Ascending aorta (tissue), 2 donors: ENCODE measurements at places on chromosomes 5 and 9. TPM values are rescaled to one million over a fixed set of nuclear protein-coding genes. Genes with fewer than 3 reads are reported as not detected.
A peak's percentile ranks its signal among the peaks of the same experiment; 100 is the strongest.

DNA sequence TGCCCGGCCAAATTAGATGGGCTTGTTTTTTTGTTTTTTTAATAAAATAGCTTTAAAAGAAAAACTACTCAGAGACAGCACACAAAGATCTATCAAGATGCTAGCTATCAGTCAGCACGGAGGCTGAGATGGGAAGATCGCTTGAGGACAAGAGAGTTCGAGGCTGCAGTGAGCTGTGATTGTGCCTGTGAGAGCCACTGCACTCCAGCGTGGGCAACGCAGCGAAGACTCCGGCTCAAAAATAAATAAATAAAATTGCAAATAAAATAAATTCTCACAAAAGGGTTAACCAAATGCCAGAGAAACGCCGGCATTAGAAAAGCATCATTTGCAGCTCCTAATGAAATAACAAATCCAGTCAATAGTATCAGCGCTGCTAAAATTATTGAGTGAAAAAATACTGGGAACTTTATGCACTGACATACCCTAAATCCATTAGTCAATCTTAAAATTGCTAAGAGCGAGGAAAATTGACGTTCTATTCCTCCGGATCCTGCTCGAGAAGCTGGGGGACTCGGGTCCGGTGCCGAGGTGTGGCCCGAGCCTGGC lies 681 bp downstream of the CPLANE1 start:
- H3K27me3 ChIP-seq, result no peaks in the 10 kb centered on the region
- H3K27ac ChIP-seq, result peak overlapping the region; percentile 95
- peaks cover 15% of the 10 kb centered on the region for H3K4me1 ChIP-seq
- H3K4me3 ChIP-seq, result peak overlapping the region; percentile 90

DNA sequence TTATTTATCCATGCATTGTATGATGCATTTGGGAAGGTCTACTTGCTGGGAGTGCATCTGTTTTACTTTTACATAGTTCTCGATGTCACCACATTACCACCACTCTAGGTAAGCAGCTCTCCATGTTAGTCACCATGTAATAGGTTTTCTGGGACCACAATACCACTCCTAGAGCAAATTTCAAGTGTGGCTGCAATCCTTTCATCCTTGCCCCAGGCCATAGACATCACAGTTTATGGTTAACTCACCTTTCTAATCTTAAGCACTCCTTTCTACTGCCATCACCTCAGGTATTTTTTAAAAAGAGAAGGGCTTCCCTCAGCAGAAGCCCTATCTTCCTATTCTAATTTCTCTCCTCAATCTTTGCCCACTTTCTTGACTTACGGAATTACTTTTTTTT lies 354.1 kb downstream of the PLK2 start:
- no peaks in the 10 kb centered on the region for H3K36me3 ChIP-seq
- no peak overlapping the region for H3K4me3 ChIP-seq
- no peaks in the 10 kb centered on the region for H3K27me3 ChIP-seq

DNA sequence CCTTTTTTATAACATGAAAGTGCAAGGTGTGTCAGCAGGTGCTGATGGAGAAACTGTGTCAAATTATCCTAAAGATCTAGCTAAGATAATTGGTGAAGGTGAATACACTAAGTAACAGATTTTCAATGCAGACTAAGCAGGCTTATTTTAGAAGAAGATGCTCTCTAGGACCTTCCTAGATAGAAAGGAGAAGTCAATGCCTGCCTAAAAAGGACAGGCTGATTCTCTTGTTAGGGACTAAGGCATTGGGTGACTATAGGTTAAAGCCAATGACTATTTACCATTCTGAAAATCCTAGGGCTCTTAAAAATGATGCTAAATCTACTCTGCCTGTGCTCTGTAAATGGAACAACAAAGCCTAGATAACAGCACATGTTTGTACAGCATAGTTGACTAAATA lies 1682.4 kb downstream of the MAT2B start:
- no peaks in the 10 kb centered on the region for H3K4me1 ChIP-seq
- no peak overlapping the region for H3K27ac ChIP-seq
- H3K27me3 ChIP-seq, result no peaks in the 10 kb centered on the region
- H3K4me3 ChIP-seq, result no peak overlapping the region

GRCh38 chr9:126152622-126153362 lies 173.8 kb upstream of the MVB12B start:
- no peaks in the 10 kb centered on the region for H3K36me3 ChIP-seq
- no peak overlapping the region for H3K27ac ChIP-seq
- H3K4me3 ChIP-seq, result no peak overlapping the region
- no peaks in the 10 kb centered on the region for H3K4me1 ChIP-seq
- H3K27me3 ChIP-seq, result no peaks in the 10 kb centered on the region
- DNase-seq, result no peak

- H3K27me3 ChIP-seq, result no peaks in the 10 kb centered on the region
- peaks cover 7% of the 10 kb centered on the region for H3K4me1 ChIP-seq
- H3K36me3 ChIP-seq, result no peaks in the 10 kb centered on the region
- no peak overlapping the region for H3K27ac ChIP-seq
- no peak for DNase-seq
- H3K4me3 ChIP-seq, result no peak overlapping the region
Observed at GRCh38 chr9:567128-567746, 274.3 kb upstream of the DMRT1 start.

DNA sequence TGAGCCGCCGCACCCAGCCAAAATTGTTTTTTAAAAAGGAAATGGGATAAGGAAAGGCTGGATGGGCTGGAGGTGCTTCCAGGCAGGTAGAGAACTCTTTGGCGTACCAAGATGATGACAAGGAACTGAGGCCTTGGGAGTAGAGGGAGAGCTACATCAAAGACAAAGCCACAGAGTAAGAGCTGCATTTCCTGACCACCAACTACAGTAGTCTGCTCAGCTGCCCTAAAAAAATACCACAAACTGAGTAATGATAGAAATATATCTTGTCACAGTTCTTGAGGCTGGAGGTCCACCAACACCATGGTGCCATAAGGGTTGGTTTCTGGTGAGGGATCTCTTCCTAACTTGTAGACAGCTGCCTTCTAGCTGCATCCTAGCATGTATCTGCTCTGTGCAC lies 8.2 kb downstream of the OR1K1 start:
- H3K27ac ChIP-seq, result no peak overlapping the region
- no peaks in the 10 kb centered on the region for H3K27me3 ChIP-seq
- no peak overlapping the region for H3K4me3 ChIP-seq
- no peaks in the 10 kb centered on the region for H3K36me3 ChIP-seq
- DNase-seq, result no peak

DNA sequence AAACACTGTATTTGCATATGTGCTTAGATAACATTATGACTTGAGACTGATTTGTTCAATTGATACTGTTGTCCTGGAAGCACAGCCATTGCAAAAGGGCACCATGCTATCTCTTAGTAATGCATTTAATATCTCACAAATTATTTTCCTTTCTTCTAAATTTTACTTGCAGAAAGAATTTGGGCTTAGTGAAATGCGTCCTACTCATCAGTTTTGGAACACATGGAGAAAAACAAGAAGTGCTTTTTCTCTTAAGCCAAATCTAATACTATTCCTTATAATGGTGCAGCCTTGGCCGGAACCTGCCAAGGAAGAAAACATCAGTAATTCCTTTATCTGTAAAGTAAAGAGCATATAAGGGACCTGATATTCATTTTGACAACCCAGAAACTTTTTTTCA lies 172.2 kb upstream of the ZNF608 start:
- DNase-seq, result no peak
- no peak overlapping the region for H3K27ac ChIP-seq
- no peaks in the 10 kb centered on the region for H3K36me3 ChIP-seq
- peaks cover 4% of the 10 kb centered on the region for H3K4me1 ChIP-seq
- H3K4me3 ChIP-seq, result no peak overlapping the region
- H3K27me3 ChIP-seq, result no peaks in the 10 kb centered on the region

GRCh38 chr5:53560028-53560427 lies 411 bp upstream of the NDUFS4 start:
- H3K4me1 ChIP-seq, result peaks cover 10% of the 10 kb centered on the region
- no peaks in the 10 kb centered on the region for H3K27me3 ChIP-seq
- H3K36me3 ChIP-seq, result no peaks in the 10 kb centered on the region
- no peak overlapping the region for H3K27ac ChIP-seq
- DNase-seq, result no peak

- H3K4me3 ChIP-seq, result no peak overlapping the region
- DNase-seq, result no peak
- H3K27ac ChIP-seq, result no peak overlapping the region
- no peaks in the 10 kb centered on the region for H3K27me3 ChIP-seq
Observed at GRCh38 chr5:164335837-164336236, 830.4 kb downstream of the MAT2B start.

DNA sequence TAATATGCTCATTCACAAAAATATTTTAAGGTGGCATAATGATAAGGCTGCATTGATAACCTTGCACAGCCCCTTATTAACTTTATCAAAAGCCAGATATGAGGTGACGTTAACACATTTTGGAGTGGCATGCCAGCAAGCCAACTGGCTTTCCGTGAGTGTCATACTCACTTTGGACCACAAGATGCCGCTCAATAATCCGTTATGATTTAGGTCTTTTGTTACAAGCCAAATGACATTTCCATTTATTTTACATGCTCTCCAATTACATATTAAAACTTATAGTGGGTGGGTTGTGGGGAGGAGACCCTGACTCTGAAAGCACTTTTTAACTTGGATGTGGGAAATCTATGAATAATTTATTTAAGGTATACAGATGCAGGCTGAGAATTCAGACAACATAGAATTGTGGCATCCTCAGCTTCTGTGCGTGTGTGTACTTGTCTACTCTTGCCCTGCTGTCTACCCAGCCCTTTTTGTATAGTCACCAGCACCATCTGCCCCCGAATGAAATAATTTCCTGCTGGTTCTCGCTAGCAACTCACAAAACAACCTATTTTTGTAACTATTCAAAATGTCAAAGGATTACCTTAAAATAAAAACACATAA lies 305.1 kb downstream of the PSAT1 start:
- no peak overlapping the region for H3K4me3 ChIP-seq
- H3K27me3 ChIP-seq, result no peaks in the 10 kb centered on the region
- H3K36me3 ChIP-seq, result no peaks in the 10 kb centered on the region
- no peak overlapping the region for H3K27ac ChIP-seq
- H3K4me1 ChIP-seq, result no peaks in the 10 kb centered on the region

DNA sequence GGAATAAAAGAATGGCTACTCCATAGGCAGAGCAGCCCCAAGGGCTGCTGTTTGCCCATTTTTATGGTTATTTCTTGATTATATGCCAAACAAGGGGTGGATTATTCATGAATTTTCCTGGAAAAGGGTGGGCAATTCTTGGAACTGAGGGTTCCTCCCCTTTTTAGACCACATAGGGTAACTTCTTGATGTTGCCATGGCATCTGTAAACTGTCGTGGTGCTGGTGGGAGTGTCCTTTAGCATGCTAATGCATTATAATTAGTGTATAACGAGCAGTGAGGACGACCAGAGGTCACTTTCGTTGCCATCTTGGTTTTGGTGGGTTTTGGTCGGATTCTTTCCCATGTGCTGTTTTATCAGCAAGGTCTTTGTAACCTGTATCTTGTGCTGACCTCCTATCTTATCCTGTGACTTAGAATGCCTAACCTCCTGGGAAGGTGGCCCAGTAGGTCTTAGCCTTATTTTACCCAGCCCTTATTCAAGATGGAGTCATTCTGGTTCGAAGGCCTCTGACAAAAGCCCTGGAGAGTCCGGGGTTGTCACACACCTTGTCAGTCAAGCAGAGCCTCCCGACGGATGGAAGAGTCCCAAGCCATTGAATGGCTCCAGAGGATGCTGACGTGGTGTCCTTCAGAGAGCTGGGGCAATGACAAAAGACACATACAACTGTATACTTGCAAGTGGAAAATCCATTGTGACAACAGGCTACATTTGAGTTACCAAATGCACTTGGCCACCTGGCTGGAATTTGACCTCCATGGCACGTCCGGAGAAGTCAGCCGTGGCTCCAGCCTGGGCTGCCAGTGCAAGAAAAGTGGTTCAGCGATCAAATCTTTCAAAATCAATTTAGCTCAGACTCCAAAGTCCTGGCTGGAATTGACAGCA lies 67.1 kb upstream of the CLINT1 start:
- no peak for DNase-seq
- H3K27me3 ChIP-seq, result no peaks in the 10 kb centered on the region
- no peaks in the 10 kb centered on the region for H3K4me1 ChIP-seq
- no peak overlapping the region for H3K4me3 ChIP-seq
- H3K36me3 ChIP-seq, result no peaks in the 10 kb centered on the region

GRCh38 chr9:20962536-20963225 lies 68.8 kb downstream of the HACD4 start:
- no peak for DNase-seq
- no peak overlapping the region for H3K27ac ChIP-seq

DNA sequence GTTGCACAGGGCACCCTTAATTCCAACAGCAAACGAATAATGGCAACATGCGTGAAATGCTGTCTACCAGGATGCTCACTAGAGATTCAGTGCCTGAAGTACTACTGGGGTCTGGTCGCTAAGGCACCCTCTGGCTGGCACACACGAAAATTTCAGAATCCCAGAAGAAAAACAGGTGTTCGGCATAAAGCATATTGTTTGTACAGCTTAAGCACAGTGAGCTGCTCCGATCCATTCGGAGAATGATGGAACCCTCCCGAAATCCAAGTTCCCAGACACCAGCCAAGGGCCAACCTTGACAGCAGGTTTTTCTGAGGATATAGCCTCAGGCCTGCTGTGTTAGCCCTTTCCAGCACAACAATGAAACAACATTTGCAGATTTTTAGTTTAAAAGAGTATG lies 61.4 kb upstream of the ALDH1B1 start:
- no peaks in the 10 kb centered on the region for H3K36me3 ChIP-seq
- H3K4me1 ChIP-seq, result no peaks in the 10 kb centered on the region
- H3K27me3 ChIP-seq, result no peaks in the 10 kb centered on the region
- no peak overlapping the region for H3K27ac ChIP-seq
- peak; percentile 13 for DNase-seq

- H3K27me3 ChIP-seq, result no peaks in the 10 kb centered on the region
- peaks cover 3% of the 10 kb centered on the region for H3K4me1 ChIP-seq
- no peak overlapping the region for H3K4me3 ChIP-seq
Observed at GRCh38 chr5:167280111-167280510, 1011.3 kb upstream of the WWC1 start.

- peaks cover 8% of the 10 kb centered on the region for H3K36me3 ChIP-seq
- H3K27ac ChIP-seq, result peak overlapping the region; percentile 100
- H3K27me3 ChIP-seq, result no peaks in the 10 kb centered on the region
Observed at GRCh38 chr9:95003689-95004410, 277.4 kb downstream of the AOPEP start.

DNA sequence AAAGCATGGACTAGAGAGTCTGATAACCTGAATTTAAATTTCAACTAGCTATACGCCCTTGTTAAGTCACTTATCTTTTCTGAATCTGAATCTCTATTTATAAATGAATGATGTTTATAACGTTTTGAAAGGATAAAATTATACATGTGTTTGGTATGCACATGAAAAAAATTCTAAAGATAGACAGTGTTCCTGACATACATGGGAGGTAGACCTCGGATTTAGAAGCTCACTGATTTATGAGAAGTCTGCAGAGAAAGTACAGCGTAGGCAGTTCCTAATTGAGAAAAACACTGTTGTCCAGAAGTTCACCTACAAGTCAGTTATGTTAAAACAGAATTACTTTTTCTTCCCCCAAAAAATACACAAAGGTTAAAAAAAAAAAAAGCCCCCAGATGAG lies 26.6 kb downstream of the MPDZ start:
- H3K36me3 ChIP-seq, result no peaks in the 10 kb centered on the region
- no peaks in the 10 kb centered on the region for H3K4me1 ChIP-seq
- H3K4me3 ChIP-seq, result no peak overlapping the region
- no peak for DNase-seq
- H3K27me3 ChIP-seq, result no peaks in the 10 kb centered on the region

The TARS1 gene
- total RNA-seq, result 60.5 TPM

The MAMDC2 gene
- total RNA-seq, result 3.4 TPM

The CATSPER3 gene
- not detected for total RNA-seq

The PCDHB14 gene
- total RNA-seq, result 10.6 TPM

The PCDHGB1 gene
- 1.8 TPM for total RNA-seq

The TOR2A gene
- total RNA-seq, result not detected

The ACTBL2 gene
- not detected for total RNA-seq

The CTNNA1 gene
- total RNA-seq, result 310 TPM

The RABGAP1 gene
- 36.5 TPM for total RNA-seq

The PAM gene
- 940 TPM for total RNA-seq

The KLF9 gene
- 98.7 TPM for total RNA-seq

The NUTM2F gene
- total RNA-seq, result not detected

The ROPN1L gene
- not detected for total RNA-seq
